Fibroblast of lung (primary cell): ENCODE measurements at places on chromosomes 12 and 14. TPM values are rescaled to one million over a fixed set of nuclear protein-coding genes. Genes with fewer than 3 reads are reported as not detected.

The CLEC2A gene
- not detected in 2 replicates for total RNA-seq

DNA sequence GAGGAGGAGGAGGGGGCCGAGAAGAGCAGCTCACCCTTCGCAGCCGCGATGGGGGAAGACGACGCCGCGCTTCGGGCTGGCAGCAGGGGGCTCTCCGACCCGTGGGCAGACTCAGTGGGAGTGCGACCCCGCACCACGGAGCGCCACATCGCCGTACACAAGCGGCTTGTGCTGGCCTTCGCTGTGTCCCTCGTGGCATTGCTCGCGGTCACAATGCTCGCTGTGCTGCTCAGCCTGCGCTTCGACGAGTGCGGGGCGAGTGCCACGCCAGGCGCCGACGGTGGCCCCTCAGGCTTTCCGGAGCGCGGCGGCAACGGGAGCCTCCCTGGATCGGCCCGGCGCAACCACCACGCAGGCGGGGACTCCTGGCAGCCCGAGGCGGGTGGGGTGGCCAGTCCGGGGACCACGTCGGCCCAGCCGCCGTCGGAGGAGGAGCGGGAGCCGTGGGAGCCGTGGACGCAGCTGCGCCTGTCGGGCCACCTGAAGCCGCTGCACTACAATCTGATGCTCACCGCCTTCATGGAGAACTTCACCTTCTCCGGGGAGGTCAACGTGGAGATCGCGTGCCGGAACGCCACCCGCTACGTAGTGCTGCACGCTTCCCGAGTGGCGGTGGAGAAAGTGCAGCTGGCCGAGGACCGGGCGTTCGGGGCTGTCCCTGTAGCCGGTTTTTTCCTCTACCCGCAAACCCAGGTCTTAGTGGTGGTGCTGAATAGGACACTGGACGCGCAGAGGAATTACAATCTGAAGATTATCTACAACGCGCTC, 745 bp downstream of the TRHDE start:
- peaks cover 6% of the 10 kb centered on the region for H3K27me3 ChIP-seq
- peak; percentile 73 for DNase-seq
- peak overlapping the region; percentile 85 for H3K27ac ChIP-seq
- no peaks in the 10 kb centered on the region for H3K36me3 ChIP-seq
- peak overlapping the region; percentile 75 for H3K4me3 ChIP-seq

DNA sequence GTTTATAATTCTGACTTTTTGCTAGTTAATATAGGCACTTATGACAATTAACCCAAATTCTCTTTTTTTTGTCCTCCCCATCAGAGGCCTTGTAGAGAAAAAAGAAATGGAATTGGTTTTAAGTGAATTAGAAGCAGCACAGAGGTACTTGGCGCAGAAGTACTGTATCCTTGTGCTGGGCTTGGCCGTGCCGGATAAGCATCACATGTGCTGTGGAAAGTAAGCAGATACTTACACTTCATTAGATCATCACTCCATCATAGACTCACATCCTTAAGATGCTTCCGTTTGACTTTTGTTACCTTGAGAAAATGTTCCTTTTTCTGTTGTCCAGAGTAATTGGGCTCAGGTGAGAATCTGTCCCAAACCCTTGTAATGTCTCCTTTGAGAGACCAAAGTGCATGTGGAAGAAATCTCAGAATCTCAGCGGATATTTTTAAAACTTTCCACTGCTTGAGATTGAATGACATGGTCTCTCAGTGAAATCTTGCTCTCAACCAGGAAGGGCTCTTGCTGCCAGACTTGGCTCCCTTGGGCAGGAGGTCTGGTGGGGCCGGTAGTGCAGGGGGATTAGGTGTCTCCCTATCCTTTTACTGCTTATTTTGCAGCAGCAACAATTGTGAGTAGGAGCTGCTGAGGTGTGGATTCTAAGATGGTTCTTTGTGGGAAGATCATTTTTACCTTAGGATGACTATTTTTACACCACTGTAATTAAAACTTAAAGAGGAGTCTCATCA, 24.8 kb downstream of the PPP1R36 start:
- H3K27ac ChIP-seq: no peak overlapping the region
- no peaks in the 10 kb centered on the region for H3K4me1 ChIP-seq
- no peaks in the 10 kb centered on the region for H3K36me3 ChIP-seq

DNA sequence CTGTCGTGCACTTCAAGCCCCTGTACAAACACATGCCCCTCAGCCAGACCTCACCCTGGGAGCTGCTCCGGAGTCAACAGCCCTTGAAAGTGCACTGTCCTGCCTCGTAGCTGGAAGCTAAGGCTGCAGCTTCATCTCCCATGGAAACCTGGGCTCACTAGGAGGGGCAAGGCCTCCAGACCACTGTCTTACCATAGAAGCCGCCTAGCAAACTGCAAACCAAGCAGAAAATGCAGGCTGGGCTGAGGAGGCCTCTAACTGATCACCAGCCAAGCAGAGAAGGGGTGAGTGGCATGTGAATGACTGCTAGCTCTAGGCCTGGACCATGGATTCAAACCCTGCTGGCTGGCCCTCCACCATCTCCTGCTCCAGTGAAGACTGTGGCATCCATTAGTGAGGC, 340.2 kb downstream of the CACNA1C start:
- DNase-seq: no peak
- peaks cover 8% of the 10 kb centered on the region for H3K4me1 ChIP-seq
- no peak overlapping the region for H3K27ac ChIP-seq
- no peaks in the 10 kb centered on the region for H3K36me3 ChIP-seq
- H3K27me3 ChIP-seq: no peaks in the 10 kb centered on the region

The ANG gene
- 5.1 and 6.4 TPM in 2 replicates for total RNA-seq

- no peak overlapping the region for H3K4me3 ChIP-seq
- peak overlapping the region; percentile 59 for H3K27ac ChIP-seq
- H3K27me3 ChIP-seq: no peaks in the 10 kb centered on the region
- H3K36me3 ChIP-seq: no peaks in the 10 kb centered on the region
Measured at GRCh38 chr12:6285063-6285477, 25.4 kb upstream of the PLEKHG6 start.

GRCh38 chr12:54012631-54013409, 4.0 kb downstream of the HOXC8 start:
- H3K4me1 ChIP-seq: no peaks in the 10 kb centered on the region
- H3K4me3 ChIP-seq: no peak overlapping the region
- H3K27me3 ChIP-seq: peaks cover 62% of the 10 kb centered on the region
- no peak overlapping the region for H3K27ac ChIP-seq
- no peaks in the 10 kb centered on the region for H3K36me3 ChIP-seq
- no peak for DNase-seq
